ENCODE measurements at places on chromosomes 6 and 20.

GRCh38 chr6:11217360-11218101 is 14.9 kb downstream of the NEDD9 start:
- no peak for DNase-seq

- DNase-seq = no peak
Observed at GRCh38 chr6:36997811-36998722, 7.4 kb upstream of the FGD2 start.

GRCh38 chr6:40930555-40930954 is 108.5 kb downstream of the UNC5CL start:
- no peak for DNase-seq

GRCh38 chr6:36361071-36361470 is 24.4 kb upstream of the BNIP5 start:
- DNase-seq = no peak

DNA sequence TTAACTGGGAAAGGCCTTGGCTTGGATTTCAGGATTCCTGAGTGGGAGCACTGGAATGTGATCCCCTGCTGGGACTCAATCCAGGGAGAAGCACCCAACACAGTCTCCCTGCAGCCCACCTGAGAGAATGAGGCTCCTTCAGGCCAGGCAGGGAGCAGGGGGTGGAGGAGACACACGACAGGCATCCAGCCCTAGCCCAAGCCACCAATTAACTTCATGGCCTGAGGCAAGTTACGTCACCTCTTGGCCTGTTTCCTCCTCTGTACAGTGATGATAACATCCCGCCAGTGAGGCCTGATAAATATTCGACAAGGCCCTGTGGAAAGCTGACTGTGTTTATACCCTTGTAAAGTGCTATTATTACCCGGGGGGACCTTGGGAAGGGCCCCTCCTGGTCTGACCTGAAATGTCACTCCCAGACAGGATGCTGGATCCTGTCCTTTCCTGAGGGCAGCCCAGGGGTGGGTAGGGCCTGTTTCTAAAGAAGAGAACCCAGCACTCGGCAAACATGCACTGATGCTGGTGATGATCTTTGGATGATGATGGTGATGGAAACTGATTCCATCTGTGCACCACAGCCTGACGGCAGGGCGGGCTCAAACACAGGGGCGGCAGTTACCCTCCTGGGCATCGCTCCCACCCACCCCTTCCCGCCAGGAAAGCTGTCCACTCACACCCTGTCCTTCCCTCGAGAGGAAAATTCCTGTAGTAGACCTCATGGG is 12.4 kb downstream of the FRS3 start:
- no peak for DNase-seq

GRCh38 chr20:1674990-1675780 is 17.6 kb upstream of the SIRPG start:
- no peak for DNase-seq

- DNase-seq = no peak
Observed at GRCh38 chr6:21033575-21034026, 499.3 kb downstream of the CDKAL1 start.

DNA sequence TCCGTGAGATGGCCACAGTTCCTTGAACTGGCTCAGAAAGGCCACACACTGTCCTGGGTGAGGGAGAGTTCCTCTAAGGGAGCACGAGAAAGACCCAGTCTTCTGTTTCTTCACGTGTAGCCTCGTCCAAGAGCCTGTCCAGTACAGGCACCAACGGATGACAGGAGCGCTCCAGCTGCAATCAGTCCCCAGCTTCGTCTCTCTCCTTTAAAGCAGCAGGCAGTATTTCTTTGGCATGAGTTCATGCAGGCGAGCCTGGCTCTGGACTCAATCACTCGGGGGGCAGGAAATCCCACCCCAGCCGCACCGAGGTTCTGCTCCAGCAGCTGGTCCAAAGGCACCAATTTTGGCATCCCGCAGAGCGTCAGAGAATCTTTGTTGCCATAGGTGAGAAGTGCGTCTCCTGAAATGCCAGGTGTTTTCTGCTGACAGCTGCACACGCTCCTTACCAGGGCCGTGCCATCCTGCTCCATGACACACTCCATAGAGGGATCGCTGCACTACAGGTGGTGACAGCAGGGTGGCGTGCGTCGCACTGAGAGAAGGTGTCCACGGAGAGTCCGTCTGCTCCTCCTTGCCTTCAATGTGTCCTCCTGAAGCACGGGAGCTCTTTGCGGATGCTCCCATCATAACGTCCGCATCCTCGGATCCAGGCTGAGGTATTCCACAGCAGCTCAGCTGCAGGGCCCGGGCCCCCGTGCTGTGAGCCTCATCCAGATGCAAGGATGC is 59.6 kb upstream of the AFDN start:
- no peak for DNase-seq

DNA sequence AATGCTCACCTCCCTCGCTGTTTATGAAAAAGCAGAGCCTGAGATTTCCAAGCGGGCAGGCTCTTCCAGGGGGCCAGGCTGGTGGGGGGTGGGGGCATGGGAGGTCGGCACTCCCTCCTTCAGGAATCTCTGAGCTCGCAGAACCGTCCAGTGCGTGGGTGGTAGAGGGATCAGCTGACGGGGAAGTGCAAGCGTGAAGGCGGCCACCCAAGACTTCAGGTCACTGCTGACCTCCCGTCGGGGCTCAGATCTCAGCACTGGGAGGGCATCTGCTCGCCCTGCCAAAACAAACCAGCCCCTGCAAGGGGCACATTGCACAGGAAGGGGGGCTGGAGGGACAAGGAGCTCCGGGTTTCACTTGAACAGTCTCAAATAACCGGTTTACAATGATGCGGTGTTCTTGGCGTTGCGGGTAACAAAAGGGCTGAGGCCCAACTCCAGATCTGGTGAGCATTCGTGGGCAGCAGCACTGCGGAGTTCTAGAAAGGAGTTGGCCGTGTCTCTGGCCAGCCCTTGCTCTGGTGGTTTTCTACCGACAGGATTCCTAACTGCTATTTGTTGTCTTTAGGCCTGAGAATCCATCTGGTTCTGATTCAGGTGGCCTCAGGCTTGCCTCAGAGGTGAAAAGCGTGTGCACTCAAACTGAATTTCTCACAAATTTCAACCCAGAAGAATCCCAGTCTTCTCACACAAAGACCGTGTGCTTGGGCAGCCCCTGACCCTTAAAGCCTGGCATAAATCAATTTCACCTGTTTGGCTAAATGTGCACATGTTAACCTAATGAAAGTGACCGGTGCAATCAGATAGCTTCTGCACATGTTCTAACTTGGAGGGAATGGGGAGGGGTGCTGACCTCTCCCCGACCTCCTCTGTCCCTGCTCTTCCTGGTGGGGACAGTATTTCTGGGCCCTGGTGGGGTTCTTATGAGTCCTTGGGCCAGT is 191.6 kb downstream of the MYLK4 start:
- no peak for DNase-seq

GRCh38 chr20:9112541-9113515 is 43.9 kb downstream of the PLCB4 start:
- no peak for DNase-seq

- DNase-seq = no peak
Observed at GRCh38 chr20:45016089-45016671, 49.9 kb downstream of the STK4 start.

GRCh38 chr20:41177636-41178035 is 40.3 kb downstream of the PLCG1 start:
- no peak for DNase-seq

GRCh38 chr20:25054995-25055629 is 2.8 kb downstream of the ACSS1 start:
- no peak for DNase-seq
